Fibroblast of gingiva (primary cell): ENCODE measurements at places on chromosomes 11 and 22.
A peak's percentile ranks its signal among the peaks of the same experiment; 100 is the strongest.

- DNase-seq = no peak
These were observed 141.0 kb downstream of the CRYBB2 start for GRCh38 chr22:25360411-25360810.

DNA sequence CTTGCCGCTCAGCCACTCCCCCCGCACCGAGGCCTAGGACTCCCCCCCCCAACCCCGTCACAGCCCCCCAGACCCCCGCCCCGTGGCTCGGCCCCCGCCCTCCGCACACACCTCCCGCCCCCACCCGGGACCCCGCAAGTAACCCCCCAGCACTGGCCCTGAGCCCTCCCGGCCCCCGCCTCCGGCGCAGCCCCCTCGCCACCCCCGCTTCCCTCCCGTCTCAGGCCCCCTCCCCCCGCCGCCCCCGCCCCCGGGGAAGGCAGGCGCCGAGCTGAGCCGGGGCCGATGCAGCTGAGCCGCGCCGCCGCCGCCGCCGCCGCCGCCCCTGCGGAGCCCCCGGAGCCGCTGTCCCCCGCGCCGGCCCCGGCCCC lies 1.5 kb downstream of the SHANK3 start:
- DNase-seq = no peak

DNA sequence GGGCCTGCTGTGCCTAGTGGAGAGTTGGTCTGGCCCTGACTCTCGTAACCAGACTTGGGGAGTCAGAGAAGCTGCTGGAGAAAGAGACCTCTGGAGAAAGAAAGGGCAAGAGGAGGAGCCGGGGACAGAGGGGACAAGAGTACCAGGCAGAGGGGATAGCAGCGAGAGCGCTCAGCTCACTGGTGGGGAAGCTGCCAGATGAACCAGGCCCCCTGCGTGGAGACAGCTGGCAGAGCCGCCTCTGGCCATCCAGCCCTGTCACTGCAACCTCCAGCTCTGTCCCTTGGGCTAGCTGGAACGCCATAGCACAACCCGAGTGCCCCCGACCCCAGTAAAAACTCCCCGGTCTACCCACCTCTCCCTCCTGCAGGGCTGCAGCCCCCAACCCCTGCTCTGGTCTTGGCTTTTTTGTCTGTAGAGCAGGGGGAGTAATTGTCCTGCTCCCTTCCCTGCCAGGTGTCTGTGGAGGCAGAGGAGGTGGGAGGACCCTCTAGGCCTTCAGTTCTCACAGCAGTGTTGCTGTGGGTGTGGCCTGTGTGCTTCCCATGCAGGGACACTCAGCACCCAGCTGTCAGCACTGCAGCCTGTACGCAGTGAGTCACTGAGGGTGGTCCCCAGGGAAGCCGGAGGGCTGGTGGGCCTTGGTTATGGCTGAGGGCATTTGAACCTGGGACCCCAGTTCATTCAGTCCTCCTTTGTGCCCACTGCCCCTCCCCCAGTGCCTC lies 4.8 kb upstream of the SUN2 start:
- DNase-seq = no peak

- peak; percentile 83 for DNase-seq
These were observed 87.4 kb upstream of the ARHGAP32 start for GRCh38 chr11:129279326-129280026.

- no peak for DNase-seq
These were observed 12.3 kb downstream of the CAT start for GRCh38 chr11:34451053-34451452.

- DNase-seq = peak; percentile 44
These were observed 770 bp upstream of the TSG101 start for GRCh38 chr11:18527512-18527911.

GRCh38 chr11:113637636-113638035 lies 68.5 kb downstream of the TMPRSS5 start:
- DNase-seq = no peak

DNA sequence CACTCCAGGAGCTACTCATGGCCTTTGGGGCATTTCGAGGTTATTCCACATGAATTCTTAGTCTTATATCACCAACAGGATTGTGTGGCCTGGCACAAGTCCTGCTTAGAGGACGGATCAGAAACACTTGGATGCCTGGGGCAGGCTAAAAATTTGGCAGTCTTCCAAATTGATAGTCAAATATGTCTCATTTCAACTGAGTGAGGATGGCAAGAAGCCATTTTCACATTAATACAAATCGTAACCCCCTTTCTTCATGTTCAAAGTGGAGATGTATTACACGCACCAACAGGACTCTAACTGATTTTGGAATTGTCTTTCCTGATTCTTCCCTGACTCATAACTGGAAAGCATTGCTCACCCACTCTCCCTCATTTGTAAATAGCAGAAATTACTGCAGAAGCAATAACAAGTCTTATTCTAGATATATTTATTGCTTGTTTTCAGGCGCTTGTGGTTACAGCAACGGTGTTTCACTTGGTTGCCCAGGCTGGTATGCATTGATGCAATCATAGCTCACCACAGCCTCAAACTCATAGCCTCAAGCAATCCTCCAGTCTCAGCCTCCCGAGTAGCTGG lies 10.3 kb upstream of the CCDC86 start:
- peak; percentile 24 for DNase-seq

DNA sequence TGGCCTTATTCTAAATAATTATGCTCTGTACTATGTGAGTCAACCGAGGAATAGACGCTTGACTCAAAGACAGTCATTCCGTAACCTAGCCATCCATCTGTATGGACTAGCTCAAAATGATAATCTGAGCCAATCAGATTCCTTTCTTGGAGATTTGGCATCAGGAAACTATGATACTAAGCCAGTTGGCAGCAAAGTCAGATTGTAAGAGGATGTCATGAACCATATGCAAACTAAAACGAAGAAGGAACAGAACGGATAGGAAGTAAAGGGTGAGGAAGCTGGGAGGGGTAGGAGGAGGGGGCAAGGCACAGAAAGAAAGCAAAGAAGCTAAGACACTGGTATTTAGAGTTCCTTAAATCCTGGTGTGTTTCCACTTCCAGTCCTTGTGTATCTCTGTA lies 10.7 kb upstream of the SESN3 start:
- no peak for DNase-seq

DNA sequence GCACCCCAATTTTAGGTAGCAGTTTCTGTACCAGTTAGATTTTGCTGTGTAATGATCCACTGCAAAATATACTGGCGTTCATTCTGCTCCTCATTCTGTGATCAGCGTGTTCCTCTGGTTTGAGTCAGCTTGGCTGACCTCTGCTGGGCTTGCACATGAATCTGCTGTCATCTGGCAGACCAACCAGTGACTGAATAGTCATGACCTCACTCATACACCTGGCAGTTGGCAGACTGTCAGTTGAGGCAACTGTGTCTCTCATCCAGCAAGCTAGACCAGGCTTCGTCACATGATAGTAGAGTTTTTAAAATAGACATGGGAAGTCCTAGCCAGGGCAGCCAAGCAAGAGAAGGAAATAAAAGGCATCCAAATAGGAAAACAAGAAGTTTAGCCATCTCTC lies 316.3 kb upstream of the LARGE1 start:
- no peak for DNase-seq

DNA sequence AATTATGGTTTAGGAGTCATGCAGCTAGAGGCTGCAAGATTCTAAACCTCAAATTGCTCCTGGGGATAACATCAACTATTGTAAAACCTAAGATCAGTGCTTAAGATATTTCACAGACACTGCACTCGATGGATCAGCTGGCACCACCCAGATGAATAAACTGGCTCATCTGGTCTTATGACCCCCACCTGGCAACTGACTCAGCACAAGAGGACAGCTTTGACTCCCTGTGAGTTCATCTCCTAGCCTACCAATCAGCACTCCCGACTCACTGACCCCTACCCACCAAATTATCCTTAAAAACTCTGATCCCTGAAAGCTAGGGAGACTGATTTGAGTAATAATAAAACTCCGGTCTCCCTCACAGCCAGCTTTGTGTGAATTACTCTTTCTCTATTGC lies 782 bp upstream of the TTC12 start:
- DNase-seq = no peak

DNA sequence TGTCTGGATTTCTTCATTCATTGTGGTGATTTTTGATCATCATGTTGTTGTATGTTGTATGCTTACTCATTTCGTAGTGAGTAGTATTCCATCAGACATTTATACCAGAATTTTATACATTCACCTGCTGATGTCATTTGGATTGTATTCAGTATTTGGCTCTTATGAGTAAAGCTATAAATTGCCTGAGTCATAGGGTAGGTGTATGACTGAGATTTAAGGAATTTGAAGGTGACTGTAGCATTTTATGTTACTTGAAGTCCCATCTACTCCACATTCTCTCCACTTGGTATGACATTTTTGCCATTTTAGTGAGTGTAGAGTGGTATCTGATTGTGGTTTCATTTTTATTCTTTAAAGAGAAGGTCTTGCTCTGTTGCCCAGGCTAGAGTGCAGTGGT lies 548.2 kb downstream of the TBC1D22A start:
- DNase-seq = no peak

GRCh38 chr11:64438986-64439771 lies 80.2 kb downstream of the RPS6KA4 start:
- no peak for DNase-seq

- no peak for DNase-seq
These were observed 53.8 kb downstream of the SIK3 start for GRCh38 chr11:117044287-117045035.
